Stimulated activated CD4-positive, alpha-beta T cell treated with anti-CD3 and anti-CD28 coated beads, Interleukin-1b, Interleukin-23, amount 100 ng/mL, for 48 hours (primary cell): ENCODE measurements at places on chromosomes 5 and 9.

DNA sequence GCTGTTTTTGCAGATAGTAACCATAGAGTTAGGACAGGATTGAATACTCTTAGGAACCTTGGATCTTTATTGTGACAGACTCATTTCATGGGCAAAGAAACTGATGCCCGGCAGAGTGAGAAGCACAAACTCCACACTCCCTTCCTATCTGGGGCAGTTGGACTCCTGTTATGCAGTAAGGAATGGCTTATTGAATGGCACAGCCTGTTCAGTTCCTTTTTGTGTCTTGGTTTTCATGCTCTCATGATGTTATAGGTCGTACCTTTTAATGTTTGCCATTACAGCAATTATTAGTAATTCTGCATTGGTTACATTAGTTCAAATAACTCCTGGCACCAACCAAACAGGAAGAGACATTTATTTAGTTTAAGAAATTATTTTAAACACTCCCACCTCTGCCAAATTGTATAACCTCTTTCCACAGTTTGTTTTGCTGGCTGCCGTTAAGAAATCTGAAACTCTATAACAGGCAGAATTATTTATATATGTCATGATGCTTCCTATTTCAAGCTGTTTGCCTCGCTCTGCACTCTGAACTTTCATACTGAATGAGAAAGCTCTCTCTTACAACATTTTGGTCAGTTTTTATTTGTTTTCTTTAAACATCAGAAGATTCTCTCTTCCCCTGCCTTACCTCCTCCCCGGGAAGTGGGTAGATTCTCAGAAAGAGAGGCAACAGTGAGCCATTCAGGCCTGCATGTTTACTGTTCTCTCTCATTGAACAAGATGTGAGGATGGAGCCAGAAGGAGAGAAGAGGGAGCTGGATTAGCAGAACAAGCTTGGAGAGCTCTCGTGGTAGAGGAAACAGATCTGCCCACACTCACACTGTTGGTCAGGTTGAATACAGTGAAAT, 144.4 kb downstream of the ARHGEF28 start:
- no peak for DNase-seq

DNA sequence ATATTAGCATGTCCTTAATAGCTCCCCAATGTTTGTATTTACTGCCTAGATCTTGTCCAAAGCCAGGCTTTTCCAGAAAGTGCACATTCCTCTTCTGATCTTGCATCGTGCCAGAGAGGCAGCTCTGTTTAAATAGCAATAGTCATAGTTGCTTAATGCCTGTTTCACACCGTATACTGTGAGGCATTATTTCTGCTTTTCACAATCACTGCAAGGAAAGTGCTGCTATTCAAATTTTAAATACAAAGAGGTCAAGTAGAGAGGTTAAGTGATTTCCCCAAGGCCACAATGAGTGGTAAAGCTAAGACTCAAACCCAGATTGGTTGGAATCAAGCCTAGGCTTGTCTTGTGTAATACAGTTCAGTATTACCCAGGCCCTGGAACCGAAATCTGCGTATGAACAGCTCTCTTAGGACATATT, 153.6 kb downstream of the SNX18 start:
- no peak for DNase-seq

DNA sequence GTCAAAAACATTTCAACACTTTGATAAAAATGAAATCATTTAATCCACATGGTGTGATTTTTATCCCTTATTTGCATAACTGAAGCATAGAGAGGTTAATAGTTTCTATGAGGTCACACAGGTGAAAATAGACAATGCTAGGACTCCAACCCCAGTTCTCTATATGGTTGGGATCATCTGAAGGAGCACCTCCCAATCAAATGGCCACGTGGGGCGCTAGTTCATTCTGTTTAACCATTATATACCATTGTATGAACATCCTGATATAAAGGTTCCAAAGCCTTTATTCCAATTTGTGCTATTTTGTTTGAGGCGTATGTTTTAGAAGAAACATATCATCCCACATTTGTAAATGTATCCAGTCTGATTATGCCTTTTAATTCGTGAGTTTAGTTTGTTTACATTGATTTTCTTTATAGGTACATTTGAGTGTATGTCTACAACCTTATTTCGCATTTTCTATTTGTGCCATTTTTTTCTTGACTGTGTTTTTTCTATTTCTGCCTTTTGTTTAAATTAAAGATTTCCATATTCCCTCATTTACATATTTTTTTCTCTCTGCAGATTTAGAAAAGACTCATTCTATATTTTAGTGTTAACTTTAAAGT, 1092.0 kb downstream of the MAT2B start:
- DNase-seq, result no peak

DNA sequence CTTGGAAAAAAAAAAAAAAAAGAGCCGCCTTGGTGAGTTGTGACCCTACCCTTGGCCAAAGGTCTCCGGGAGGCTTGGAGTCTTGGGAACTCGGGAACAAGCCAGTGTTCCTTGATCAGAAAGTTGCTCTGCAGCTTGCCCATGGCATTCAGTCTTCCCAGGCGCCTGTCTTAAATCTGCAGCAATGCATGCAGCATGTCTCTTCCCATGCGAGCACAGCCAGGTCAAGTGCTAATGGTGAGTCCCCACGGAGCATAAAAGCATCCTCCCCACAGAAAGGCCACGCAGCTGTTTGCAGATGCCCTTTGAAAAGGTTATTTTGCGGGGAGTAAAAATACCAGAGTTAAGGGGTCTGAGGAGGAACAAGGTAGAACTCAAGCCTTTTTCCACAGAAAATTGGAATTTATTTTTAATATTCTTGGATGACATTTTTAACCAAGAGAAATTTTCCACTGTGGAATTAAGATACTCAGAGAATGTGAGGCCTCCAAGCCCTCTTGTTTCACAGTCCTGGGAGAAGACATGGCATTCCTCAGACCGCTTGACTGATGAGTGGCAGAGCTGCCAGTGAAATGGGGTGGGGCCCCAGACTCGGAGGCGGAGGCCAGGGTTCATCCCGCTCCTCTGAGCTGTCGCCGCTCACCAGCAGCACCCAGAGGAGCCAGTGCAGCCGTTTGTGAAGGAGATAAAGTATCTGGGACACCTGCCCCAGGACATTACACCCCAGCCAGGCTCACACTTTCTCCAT, 81.6 kb downstream of the CYFIP2 start:
- DNase-seq, result no peak

DNA sequence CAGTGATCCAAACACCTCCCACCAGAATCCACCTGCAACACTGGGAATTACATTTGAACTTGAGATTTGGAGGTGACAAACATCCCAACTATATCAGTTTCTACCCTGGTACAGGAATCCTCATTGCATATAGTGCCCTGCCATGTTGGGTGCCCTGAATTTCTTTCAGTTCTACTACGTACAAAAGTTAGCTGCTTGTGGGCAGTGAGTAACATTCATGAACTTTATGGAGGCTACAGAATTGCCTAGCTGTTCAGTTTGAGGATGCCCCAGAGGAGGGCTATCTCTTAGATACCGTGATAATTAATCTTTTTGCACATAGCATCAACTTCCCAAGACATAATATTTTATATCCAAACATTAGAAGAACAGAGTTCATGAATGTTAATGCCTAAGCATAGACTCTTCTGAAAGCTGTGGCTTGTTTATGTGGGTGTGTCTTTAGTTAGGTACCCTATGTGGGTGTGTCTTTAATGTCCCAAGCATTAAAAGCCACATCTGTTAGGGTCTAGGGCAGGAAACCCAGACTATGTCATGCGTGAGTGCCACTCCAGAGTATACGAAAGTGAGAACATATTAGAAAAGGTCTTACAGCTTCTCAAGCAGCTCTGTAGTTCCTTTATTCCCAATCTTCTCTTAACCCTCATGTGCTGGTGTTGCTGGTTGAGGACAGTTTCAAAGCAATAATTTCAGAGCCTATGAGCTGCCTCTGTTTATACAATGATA, 47.0 kb upstream of the CHD1 start:
- DNase-seq, result no peak

DNA sequence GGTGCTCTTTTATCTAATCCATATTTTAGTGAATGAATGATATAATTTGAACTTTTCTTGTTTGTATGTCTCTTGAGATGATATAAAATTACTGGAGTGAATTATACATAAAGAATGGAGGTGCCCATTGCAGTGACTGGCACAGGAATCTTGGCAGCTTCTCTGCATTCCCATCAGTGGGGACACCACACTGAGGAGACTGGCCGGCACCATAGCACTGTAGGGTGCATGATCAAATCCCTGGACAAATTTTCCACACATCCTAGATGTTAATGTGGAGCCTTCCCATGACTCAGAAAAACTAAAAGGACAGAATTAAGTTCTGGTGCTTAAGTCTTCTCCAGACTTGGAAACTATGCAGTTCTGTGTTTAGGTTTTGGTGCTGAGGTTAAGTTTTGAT, 124.1 kb downstream of the CEP120 start:
- DNase-seq, result no peak

GRCh38 chr9:131815970-131816873, 76.3 kb upstream of the RAPGEF1 start:
- no peak for DNase-seq

- no peak for DNase-seq
Observed at GRCh38 chr5:116242343-116242742, 157.5 kb downstream of the COMMD10 start.

- DNase-seq, result no peak
Observed at GRCh38 chr5:1552521-1553255, 28.9 kb upstream of the LPCAT1 start.
